ENCODE measurements at places on chromosomes 7 and 10. TPM values are rescaled to one million over a fixed set of nuclear protein-coding genes. Genes with fewer than 3 reads are reported as not detected.

The IDI2 gene
- total RNA-seq = not detected

The INHBA gene
- 5.5 TPM for total RNA-seq

The SRRM3 gene
- 0.62 TPM for total RNA-seq

The LRIT1 gene
- not detected for total RNA-seq

The FKBP6 gene
- not detected for total RNA-seq

DNA sequence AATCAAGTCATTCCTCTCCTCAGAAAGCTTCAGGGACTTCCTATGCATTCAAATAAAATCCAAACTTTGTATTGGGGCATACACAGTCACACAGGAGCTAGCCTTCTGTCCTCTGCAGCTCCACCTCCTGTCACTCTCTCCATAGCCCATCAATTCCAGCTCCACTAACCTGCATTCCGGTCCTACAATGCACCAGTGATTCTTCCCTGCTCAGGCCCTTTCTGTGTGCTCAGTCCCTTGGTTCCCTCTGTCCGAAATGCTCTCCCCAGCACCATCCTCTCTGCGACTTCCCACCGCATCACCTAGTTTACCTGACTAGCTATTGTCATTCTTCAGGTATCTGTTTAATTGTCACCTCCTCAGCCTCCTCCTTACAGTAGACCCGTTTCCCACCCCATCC lies 26.4 kb upstream of the YAE1 start:
- DNase-seq = no peak

DNA sequence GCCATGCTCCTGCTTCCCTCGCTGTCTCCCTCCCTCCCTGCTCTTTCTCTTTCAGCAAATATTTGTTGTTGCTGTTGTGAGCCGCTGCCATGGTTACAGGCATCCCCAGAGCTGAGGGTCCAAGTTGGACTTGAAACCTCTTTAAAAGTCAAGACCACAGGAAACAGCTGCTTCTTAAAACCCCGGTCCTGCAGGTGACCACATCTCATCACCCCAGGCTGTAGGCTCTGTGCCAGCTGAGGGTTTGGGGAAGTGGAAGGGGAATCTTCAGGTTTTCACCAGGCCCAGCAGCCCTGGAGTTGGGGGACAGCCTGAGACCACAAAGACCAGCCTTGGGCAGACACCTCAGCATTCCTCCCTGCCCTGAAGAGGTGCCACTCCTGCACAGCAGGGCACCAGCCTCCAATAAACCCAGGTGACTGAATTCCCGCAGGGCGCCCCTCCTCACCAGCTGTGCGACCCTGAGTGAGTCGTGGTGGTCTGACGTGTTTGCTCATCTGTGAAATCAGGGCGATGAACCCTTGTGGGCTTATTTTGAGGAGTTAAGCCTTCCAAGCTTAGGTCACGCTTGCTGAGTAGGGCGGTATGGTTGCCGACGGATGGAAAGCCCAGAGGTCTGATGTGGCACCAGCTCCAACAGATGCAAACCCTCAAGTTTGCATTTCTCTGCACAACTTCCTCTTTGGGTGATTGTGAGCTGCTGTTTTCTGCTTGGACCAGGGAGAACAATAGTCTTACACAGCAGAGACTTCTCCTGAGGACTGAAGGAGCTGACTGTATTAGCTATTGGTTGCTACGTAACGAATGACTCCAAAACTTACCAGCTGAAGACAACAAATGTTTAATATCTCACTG lies 24.8 kb downstream of the NPTX2 start:
- peak; percentile 72 for DNase-seq

DNA sequence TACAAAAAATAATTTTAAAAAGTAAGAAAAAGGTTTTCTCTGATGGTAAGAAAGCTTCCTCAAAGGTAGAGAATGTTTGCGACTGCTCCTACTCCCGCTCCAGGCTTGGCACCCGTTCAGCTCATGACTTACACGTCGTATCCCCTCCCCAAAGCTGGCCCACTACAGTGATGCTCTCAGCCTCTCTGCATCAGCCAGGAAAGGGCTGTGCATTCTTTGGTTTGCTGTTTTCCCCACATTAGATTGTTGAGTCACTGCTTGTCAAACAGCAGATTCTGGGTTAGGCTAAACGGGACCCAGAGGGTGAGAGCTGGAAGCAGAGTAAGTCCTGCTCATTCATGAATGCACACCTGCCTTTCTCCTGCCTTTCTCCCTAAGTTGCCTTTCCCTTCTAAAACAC lies 54.7 kb upstream of the NMT2 start:
- no peak for DNase-seq

DNA sequence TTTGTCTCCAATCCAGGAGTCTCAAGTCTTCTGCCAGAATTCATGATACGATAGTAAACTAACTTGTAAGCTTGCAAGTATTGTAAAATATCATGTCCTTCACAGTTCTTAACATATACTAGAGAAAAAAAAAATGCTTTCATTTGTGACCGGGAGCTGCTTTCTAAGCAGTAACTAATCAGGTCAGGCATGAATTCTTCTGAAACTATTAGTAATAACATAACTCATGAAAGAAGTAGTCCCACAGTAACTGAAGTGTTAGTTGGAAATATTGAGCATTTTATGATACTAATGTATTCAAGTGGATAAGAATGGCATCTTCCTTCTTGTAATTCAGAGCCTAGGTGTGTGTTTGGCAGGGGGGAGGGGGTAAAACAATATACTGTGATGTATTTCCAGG lies 665.6 kb downstream of the DNAJB9 start:
- DNase-seq = no peak

GRCh38 chr7:35727571-35727970 lies 32.6 kb upstream of the HERPUD2 start:
- DNase-seq = no peak

DNA sequence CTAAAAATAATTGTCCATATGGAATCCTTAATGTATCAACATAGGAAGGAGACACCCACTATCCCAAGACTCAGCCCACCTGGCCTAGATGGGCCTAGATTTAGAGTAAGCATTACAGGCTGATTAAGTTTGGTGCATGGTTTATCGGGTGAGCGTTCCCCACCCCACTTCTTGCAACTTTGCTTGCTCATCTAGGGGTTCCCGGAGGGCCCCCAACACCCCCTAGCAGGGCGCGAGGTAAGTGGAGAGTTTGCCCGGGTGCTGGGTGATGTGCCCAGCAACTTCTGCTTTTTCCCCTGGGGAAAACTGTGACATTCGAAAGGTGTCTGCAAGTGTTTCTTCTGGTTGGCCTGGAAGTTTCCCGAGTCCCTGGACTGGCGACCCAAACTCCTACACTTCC lies 31.7 kb downstream of the SKIDA1 start:
- DNase-seq = no peak

Measured in tongue (tissue), 3 donors.